CD8-positive, alpha-beta memory T cell (primary cell): ENCODE measurements at places on chromosomes 2 and 18. TPM values are rescaled to one million over a fixed set of nuclear protein-coding genes. Genes with fewer than 3 reads are reported as not detected.

GRCh38 chr2:155871940-155872339, 460.6 kb downstream of the NR4A2 start:
- H3K36me3 ChIP-seq = no peaks in the 10 kb centered on the region
- no peaks in the 10 kb centered on the region for H3K27me3 ChIP-seq
- no peak overlapping the region for H3K27ac ChIP-seq
- no peaks in the 10 kb centered on the region for H3K4me1 ChIP-seq
- no peak overlapping the region for H3K4me3 ChIP-seq

GRCh38 chr18:55166260-55166598, 207.0 kb upstream of the CCDC68 start:
- H3K36me3 ChIP-seq = no peaks in the 10 kb centered on the region
- DNase-seq = no peak
- no peak overlapping the region for H3K4me3 ChIP-seq
- H3K4me1 ChIP-seq = no peaks in the 10 kb centered on the region
- H3K27ac ChIP-seq = no peak overlapping the region

- peaks cover 17% of the 10 kb centered on the region for H3K36me3 ChIP-seq
- H3K4me3 ChIP-seq = no peak overlapping the region
- H3K27ac ChIP-seq = no peak overlapping the region
- no peaks in the 10 kb centered on the region for H3K27me3 ChIP-seq
These were observed 80.8 kb downstream of the MBP start for GRCh38 chr18:77051581-77052296.

IRS1 gene
- polyA plus RNA-seq = 0.20 TPM

GRCh38 chr2:231687133-231687852, 21.0 kb upstream of the PTMA start:
- H3K4me1 ChIP-seq = no peaks in the 10 kb centered on the region
- no peak overlapping the region for H3K27ac ChIP-seq
- H3K27me3 ChIP-seq = no peaks in the 10 kb centered on the region
- no peak overlapping the region for H3K4me3 ChIP-seq

DNA sequence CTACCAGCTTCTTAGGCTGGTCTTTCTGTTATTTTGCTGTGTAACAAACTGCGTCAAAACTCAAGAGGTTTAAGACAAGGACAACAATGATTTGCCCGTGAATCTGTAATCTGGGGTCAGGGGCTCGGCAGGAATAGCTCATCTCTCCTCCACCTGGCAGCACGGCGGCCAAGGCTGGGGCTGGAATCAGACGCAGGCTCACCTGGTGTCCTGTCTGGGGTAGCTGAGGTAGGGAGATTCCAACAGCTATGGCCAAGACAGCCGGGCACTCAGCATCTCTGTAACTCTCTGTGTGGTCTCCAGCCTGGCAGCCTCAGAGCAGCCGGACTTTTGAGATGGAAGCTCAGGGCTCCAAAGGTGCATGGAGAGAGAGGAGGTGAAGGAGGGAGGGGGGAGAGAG, 42.3 kb downstream of the DNER start:
- H3K4me1 ChIP-seq = no peaks in the 10 kb centered on the region
- H3K27ac ChIP-seq = no peak overlapping the region
- no peaks in the 10 kb centered on the region for H3K27me3 ChIP-seq
- no peaks in the 10 kb centered on the region for H3K36me3 ChIP-seq

SH3BP4 gene
- polyA plus RNA-seq = not detected

DNA sequence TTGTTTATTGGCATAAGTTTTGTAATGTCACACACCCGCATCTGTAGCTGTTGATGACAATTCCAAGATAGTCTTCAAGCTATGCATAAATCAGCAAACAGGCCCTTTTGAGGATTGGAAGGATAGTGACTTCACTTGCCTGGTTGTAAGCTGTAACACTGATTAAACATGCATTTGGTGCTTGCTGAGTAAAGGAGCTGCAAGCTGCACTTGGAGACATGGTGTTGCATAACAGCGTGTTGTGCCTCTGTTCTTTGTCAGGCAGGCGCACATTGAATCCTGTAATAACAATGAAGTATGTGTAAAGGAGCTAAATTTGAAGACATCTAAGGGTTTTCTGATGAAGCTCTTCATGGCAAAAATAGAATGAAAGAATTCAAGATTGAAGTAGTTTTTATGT, 68.7 kb upstream of the TTC27 start:
- H3K4me3 ChIP-seq = no peak overlapping the region
- no peaks in the 10 kb centered on the region for H3K36me3 ChIP-seq
- no peaks in the 10 kb centered on the region for H3K27me3 ChIP-seq
- no peak overlapping the region for H3K27ac ChIP-seq
- no peak for DNase-seq

- peak overlapping the region; percentile 75 for H3K27ac ChIP-seq
- no peaks in the 10 kb centered on the region for H3K36me3 ChIP-seq
- H3K4me1 ChIP-seq = no peaks in the 10 kb centered on the region
These were observed 16.7 kb upstream of the TXNDC2 start for GRCh38 chr18:9868857-9869714.

KCNIP3 gene
- not detected for polyA plus RNA-seq

DNA sequence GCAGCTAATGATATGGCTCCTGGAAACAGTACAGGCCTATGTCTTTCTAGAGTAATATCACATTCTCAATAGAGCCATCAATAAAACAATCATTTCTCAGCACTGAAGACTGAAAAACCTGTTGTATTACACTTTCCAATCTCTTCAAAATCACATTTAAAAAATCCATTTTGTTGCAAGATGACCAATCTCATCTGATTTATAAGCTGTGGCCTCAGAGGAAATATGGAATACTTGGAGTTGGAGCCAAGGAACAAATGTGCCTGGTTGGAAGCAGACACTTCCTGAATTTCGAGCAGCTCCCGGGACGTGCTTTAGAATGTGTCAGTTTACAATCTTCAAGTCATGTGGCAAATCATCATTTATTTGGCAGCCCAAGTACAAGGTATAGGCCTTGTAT, 114.5 kb downstream of the ADCYAP1 start:
- H3K36me3 ChIP-seq = no peaks in the 10 kb centered on the region
- DNase-seq = no peak
- H3K4me3 ChIP-seq = no peak overlapping the region
- H3K27ac ChIP-seq = no peak overlapping the region

DNA sequence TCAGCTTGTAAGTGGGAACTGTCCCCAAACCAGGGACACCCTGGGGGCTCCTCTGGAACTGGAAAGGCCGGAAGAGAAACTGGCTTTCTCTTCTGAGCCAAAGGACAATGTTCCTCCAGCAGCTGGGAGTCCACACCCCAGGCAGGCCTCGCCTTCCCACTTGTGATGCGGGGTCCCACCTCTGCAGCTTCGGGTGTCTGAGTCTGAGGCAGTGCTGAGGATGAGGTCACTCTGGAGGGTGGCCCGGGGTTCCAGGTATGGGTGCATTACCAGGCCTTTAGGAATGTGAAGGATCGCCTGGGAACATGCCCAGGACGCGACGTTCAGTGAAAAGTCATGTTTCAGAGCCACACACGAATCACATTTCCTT, 18.2 kb upstream of the BOK start:
- H3K4me3 ChIP-seq = no peak overlapping the region
- H3K36me3 ChIP-seq = no peaks in the 10 kb centered on the region
- no peak overlapping the region for H3K27ac ChIP-seq

CPLX4 gene
- not detected for polyA plus RNA-seq

XDH gene
- polyA plus RNA-seq = not detected

DNA sequence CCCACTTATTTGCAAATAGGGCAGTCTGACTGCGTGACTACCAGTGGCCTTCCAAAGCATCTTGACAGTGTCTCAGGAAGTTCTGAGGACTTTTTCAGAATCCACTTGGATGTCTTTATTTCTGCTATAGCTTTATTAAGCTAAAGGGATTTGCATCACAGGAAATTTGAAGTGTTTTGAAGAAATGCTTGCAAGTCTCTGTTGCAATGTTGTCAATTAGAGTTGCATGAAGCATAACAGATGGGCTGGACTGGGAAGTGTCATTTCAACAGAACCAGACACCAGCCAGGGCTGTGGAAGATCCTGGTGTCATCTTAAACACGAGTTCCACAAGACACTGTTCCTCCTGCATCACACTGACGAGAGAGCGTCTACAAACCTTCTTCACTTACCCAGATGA, 224.5 kb downstream of the EN1 start:
- no peak overlapping the region for H3K27ac ChIP-seq
- H3K4me3 ChIP-seq = no peak overlapping the region
- H3K4me1 ChIP-seq = no peaks in the 10 kb centered on the region
- no peaks in the 10 kb centered on the region for H3K27me3 ChIP-seq

OBSL1 gene
- polyA plus RNA-seq = not detected

- no peaks in the 10 kb centered on the region for H3K36me3 ChIP-seq
- H3K4me3 ChIP-seq = no peak overlapping the region
- no peak for DNase-seq
- no peaks in the 10 kb centered on the region for H3K27me3 ChIP-seq
- peaks cover 12% of the 10 kb centered on the region for H3K4me1 ChIP-seq
These were observed 73.1 kb downstream of the RTP5 start for GRCh38 chr2:241942416-241943208.

SCN1A gene
- polyA plus RNA-seq = not detected

- no peak overlapping the region for H3K4me3 ChIP-seq
- no peaks in the 10 kb centered on the region for H3K4me1 ChIP-seq
- no peaks in the 10 kb centered on the region for H3K36me3 ChIP-seq
- H3K27me3 ChIP-seq = no peaks in the 10 kb centered on the region
- no peak for DNase-seq
These were observed 46.4 kb upstream of the MTCL1 start for GRCh38 chr18:8658858-8659485.

- H3K4me1 ChIP-seq = no peaks in the 10 kb centered on the region
- no peak for DNase-seq
- H3K4me3 ChIP-seq = no peak overlapping the region
These were observed 116.5 kb downstream of the MBP start for GRCh38 chr18:77015771-77016710.

GRCh38 chr2:36597003-36597531, 901 bp downstream of the FEZ2 start:
- no peaks in the 10 kb centered on the region for H3K36me3 ChIP-seq
- peak overlapping the region; percentile 38 for H3K27ac ChIP-seq
- H3K4me1 ChIP-seq = peaks cover 12% of the 10 kb centered on the region
- peak overlapping the region; percentile 59 for H3K4me3 ChIP-seq
- H3K27me3 ChIP-seq = no peaks in the 10 kb centered on the region

GRCh38 chr2:202022755-202023154, 10.9 kb upstream of the FZD7 start:
- H3K27me3 ChIP-seq = no peaks in the 10 kb centered on the region
- H3K4me1 ChIP-seq = no peaks in the 10 kb centered on the region
- H3K4me3 ChIP-seq = no peak overlapping the region
- H3K36me3 ChIP-seq = no peaks in the 10 kb centered on the region
- DNase-seq = no peak
- no peak overlapping the region for H3K27ac ChIP-seq

DNA sequence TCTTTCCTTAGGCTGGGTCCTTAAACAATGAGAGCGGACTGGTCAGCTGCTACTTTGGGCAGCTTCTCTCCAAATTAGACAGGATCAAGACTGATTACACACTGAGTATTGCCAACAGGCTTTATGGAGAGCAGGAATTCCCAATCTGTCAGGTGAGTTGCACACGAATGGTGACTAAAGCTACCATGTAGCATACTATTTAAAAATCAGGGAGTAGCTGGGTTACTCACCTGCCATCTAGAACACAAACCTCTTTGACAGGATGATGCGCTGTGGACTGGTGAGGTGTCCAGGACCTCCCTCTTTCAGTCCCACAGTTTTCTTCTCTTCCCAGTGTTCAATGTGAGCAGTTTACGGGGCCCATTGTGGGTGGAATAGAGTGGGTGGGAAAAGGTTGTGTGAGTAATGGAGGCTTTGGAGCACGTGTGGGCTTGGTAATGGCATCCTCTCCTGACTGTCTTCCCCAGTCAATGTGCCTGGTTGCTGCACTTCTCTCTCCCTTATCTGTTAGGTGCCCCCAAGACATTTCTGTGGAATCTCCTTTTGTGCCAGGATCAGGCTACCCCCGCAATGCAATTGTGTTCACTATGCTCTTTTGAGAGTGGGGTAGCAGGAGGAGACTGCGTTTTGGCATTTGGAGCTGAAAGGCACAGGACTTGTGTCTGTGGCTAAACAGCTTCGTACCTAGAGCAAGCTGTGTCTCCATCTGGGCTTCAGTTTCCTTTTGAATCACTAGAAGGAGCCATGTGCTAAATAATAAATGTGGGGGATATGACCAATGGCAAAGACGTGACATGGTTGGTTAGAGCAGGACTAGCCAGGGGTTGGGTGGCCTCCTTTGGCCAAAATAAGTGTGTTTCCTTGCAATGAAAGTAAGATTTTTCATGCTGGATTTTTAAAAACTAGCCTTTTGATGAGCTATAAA, 17.7 kb downstream of the SERPINB12 start:
- no peaks in the 10 kb centered on the region for H3K4me1 ChIP-seq
- no peak for DNase-seq
- H3K4me3 ChIP-seq = no peak overlapping the region
- H3K36me3 ChIP-seq = no peaks in the 10 kb centered on the region
- no peaks in the 10 kb centered on the region for H3K27me3 ChIP-seq

GRCh38 chr2:222418739-222419138, 5.6 kb upstream of the SGPP2 start:
- peaks cover 12% of the 10 kb centered on the region for H3K27me3 ChIP-seq
- DNase-seq = no peak
- H3K4me3 ChIP-seq = no peak overlapping the region
- H3K4me1 ChIP-seq = peaks cover 5% of the 10 kb centered on the region
- H3K36me3 ChIP-seq = no peaks in the 10 kb centered on the region
- no peak overlapping the region for H3K27ac ChIP-seq

CRYGC gene
- not detected for polyA plus RNA-seq

DNA sequence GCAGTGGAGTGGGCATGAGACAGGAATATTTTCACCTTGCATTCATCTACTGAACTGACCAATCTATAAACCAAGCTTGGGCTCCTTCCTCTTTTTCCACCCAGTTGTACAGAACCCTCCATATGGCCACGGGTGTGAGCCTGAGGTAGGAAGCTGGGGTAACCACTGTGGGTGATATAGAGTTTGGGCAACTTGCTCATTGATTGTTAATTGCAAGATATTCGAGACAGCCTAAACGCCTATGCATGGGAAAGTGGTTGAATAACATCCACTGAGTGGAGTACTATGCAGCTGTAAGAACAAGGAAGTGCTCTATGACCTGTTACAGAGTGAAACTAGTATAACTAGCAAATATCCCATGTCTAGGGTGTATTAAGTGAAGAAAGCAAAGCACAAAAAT, 7.3 kb upstream of the VAPA start:
- no peaks in the 10 kb centered on the region for H3K4me1 ChIP-seq
- H3K27ac ChIP-seq = no peak overlapping the region
- DNase-seq = no peak

DNA sequence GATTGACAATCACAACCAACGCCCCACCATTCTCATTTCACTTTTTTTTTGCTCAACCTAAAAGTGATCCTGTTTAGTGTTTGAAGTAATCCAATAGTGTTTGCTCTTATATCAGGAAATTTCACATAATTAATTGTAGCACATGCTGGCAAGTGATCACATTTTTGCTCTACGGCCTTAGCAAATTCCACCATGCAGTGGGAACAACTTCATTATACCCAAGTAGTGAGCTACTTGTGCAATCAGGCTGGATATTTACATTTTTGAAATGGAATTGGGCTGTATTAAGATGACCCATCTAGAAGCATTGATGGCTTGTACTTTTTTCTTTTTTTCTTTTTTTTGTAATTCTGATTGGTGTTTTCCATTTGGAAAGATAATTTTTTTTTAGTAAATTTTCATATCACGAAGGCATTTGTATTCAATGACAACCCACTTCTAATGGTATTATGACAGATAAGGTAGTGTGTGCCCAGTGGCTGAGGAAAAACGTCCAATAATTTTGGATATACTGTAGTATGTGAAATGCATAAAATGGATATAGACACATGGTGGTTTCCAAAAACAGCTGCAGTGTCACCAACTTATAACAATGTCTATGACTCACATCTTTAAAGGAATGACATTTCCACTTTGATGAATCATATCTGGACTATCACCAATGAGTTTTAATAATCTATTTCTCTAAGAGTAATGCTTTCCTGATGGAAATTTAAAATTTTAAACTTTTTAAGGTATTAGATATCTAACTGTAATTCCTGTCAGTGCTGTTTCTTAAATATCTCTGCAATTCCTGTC, 130.6 kb downstream of the COL6A3 start:
- no peak overlapping the region for H3K4me3 ChIP-seq
- H3K36me3 ChIP-seq = no peaks in the 10 kb centered on the region
- H3K4me1 ChIP-seq = no peaks in the 10 kb centered on the region
- H3K27me3 ChIP-seq = no peaks in the 10 kb centered on the region
